Naive thymus-derived CD8-positive, alpha-beta T cell (primary cell): ENCODE measurements at places on chromosomes 4 and X. TPM values are rescaled to one million over a fixed set of nuclear protein-coding genes. Genes with fewer than 3 reads are reported as not detected.

DNA sequence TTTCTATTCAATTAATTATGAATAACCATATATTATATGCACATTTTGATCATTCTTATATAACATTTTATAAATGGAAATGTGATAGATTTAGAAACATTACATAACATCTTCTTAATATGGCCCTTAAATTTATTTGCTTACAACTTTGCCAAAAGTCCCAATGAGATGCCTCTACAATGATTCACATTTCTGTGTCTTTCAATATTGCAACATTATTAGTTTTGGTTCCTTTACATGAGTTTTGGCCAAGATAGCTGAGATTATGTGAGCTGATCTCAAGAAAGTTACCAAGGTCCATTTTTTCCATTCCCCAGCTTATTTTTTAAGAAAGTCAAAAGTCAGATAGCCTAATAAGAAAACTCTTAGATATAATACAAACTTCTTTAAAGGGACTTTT is 361.2 kb downstream of the PCDH7 start:
- H3K27me3 ChIP-seq, result no peaks in the 10 kb centered on the region
- H3K36me3 ChIP-seq, result no peaks in the 10 kb centered on the region
- no peak for DNase-seq
- H3K4me1 ChIP-seq, result no peaks in the 10 kb centered on the region

DNA sequence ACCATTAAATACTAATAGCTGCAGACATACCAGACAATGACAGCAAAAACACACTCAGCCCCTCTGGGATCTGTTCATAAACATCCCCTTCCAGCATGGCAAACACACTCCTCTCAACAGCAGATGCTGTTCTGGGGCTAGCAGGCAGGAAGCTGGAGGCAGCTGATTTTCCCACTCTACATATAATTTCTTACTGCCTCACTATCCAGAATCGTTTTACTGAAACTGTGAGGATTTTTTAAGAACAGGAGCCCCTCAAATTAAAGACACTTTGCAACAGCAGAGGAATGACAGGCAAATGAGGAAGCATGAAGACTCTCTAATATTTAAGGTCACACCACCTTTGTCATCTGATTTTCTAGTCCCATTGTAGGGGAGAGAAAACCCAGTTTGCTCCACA is 2.2 kb downstream of the MAPK10 start:
- H3K4me3 ChIP-seq, result no peak overlapping the region
- H3K4me1 ChIP-seq, result peaks cover 6% of the 10 kb centered on the region
- H3K36me3 ChIP-seq, result no peaks in the 10 kb centered on the region
- H3K27me3 ChIP-seq, result peaks cover 12% of the 10 kb centered on the region
- H3K27ac ChIP-seq, result no peak overlapping the region
- DNase-seq, result no peak

DNA sequence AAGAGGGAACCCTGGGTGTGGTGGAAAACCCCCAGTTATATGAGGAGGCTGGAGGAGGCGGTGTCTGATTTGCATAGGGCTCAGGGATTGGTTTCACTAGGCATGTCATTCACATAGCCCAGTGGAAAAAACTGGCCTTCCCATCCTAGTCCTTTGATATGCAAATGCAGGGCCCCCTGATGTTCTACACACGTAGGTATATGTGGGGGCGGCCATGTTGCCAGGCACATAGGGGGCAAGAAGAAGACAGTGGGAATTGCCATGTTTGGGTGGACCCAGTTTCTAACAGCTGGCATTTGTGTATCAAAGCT is 34.0 kb upstream of the ENPP6 start:
- no peaks in the 10 kb centered on the region for H3K27me3 ChIP-seq
- no peak overlapping the region for H3K27ac ChIP-seq
- H3K4me3 ChIP-seq, result no peak overlapping the region
- no peak for DNase-seq
- H3K36me3 ChIP-seq, result no peaks in the 10 kb centered on the region
- peaks cover 4% of the 10 kb centered on the region for H3K4me1 ChIP-seq

- H3K27me3 ChIP-seq, result peaks cover 36% of the 10 kb centered on the region
- H3K36me3 ChIP-seq, result no peaks in the 10 kb centered on the region
- DNase-seq, result no peak
Measured at GRCh38 chr4:140579278-140579677, 10.5 kb upstream of the UCP1 start.

GRCh38 chrX:25503826-25504225 is 488.1 kb upstream of the ARX start:
- no peak overlapping the region for H3K27ac ChIP-seq
- DNase-seq, result no peak
- no peaks in the 10 kb centered on the region for H3K27me3 ChIP-seq
- no peaks in the 10 kb centered on the region for H3K36me3 ChIP-seq

GRCh38 chrX:739611-740010 is 109.0 kb downstream of the SHOX start:
- peaks cover 15% of the 10 kb centered on the region for H3K27me3 ChIP-seq
- peaks cover 4% of the 10 kb centered on the region for H3K36me3 ChIP-seq
- H3K27ac ChIP-seq, result no peak overlapping the region
- H3K4me1 ChIP-seq, result peaks cover 4% of the 10 kb centered on the region

GRCh38 chr4:67581208-67581857 is 22.8 kb downstream of the STAP1 start:
- no peaks in the 10 kb centered on the region for H3K36me3 ChIP-seq
- no peaks in the 10 kb centered on the region for H3K27me3 ChIP-seq
- H3K4me1 ChIP-seq, result peaks cover 33% of the 10 kb centered on the region
- peak overlapping the region; percentile 64 for H3K4me3 ChIP-seq
- peak overlapping the region; percentile 73 for H3K27ac ChIP-seq

DNA sequence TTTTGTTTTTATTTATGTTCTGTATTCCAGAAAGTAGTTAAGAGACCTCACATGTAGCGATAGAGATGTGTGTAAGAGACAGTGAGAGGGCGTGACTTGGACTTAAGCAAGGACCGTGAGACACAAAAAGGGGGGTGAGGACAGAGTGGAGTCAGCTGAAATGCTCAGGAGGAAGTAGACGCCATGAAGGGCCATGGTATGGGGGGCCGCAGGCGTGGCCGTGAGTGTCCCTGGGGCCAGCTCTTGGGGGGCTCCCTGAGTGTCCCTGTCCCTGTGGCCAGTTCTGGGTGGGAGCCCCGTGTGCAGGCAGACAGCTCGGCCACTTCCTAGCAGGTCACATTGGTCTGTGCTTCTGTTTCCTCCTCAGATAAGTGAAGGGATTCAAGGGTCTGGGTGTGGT is 23.0 kb upstream of the MSANTD1 start:
- no peaks in the 10 kb centered on the region for H3K27me3 ChIP-seq
- peaks cover 76% of the 10 kb centered on the region for H3K36me3 ChIP-seq
- no peaks in the 10 kb centered on the region for H3K4me1 ChIP-seq
- H3K4me3 ChIP-seq, result no peak overlapping the region
- H3K27ac ChIP-seq, result no peak overlapping the region
- DNase-seq, result no peak

GRCh38 chrX:26032111-26032912 is 105.8 kb upstream of the MAGEB18 start:
- no peak overlapping the region for H3K4me3 ChIP-seq
- no peak for DNase-seq
- H3K27ac ChIP-seq, result no peak overlapping the region
- no peaks in the 10 kb centered on the region for H3K36me3 ChIP-seq
- H3K4me1 ChIP-seq, result no peaks in the 10 kb centered on the region
- H3K27me3 ChIP-seq, result no peaks in the 10 kb centered on the region

GRCh38 chr4:56468097-56468422 is 643 bp downstream of the SRP72 start:
- peak overlapping the region; percentile 99 for H3K4me3 ChIP-seq
- peak overlapping the region; percentile 99 for H3K27ac ChIP-seq
- H3K27me3 ChIP-seq, result no peaks in the 10 kb centered on the region
- H3K4me1 ChIP-seq, result peaks cover 72% of the 10 kb centered on the region
- no peak for DNase-seq

GRCh38 chr4:37615059-37615719 is 71.0 kb downstream of the RELL1 start:
- H3K27me3 ChIP-seq, result no peaks in the 10 kb centered on the region
- H3K27ac ChIP-seq, result no peak overlapping the region
- no peaks in the 10 kb centered on the region for H3K36me3 ChIP-seq
- H3K4me1 ChIP-seq, result peaks cover 14% of the 10 kb centered on the region

DNA sequence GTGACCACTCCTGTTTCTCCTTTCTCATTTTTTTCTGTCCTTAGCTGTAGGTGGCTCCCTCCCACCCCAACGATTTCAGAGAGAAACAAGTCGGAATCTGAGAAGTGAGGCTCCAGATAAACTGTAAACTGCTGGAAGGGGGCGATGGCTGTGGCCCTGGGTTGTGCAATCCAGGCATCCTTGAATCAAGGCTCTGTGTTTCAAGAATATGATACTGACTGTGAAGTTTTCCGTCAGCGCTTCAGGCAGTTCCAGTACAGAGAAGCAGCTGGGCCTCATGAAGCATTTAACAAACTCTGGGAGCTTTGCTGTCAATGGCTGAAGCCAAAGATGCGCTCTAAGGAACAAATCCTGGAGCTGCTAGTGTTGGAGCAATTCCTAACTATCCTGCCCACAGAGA is 37.7 kb downstream of the ETDC start:
- DNase-seq, result no peak
- no peak overlapping the region for H3K4me3 ChIP-seq
- no peaks in the 10 kb centered on the region for H3K27me3 ChIP-seq
- peaks cover 28% of the 10 kb centered on the region for H3K4me1 ChIP-seq

- no peak overlapping the region for H3K27ac ChIP-seq
- H3K4me3 ChIP-seq, result no peak overlapping the region
- H3K4me1 ChIP-seq, result no peaks in the 10 kb centered on the region
- no peak for DNase-seq
Measured at GRCh38 chr4:125432078-125432477, 117.3 kb downstream of the FAT4 start.

DNA sequence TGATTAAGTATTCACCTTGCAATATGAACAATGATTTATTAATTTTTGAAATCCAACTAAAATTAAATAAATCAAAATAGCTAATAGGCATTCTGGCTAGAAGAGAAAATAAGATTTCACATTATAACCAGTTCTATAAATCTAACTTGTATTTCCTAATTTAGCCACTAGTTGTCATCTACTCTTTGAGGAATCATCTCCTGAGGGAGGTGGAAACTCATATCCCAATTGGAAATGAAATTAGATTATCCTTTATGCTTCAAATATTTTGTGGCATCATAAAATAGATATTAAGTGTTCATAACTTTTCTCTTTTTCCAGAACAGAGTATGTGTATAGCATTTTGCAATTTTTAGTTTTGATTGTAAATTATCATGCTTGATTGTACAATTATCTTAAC is 558.5 kb upstream of the DIAPH2 start:
- H3K27me3 ChIP-seq, result no peaks in the 10 kb centered on the region
- no peaks in the 10 kb centered on the region for H3K4me1 ChIP-seq
- H3K36me3 ChIP-seq, result no peaks in the 10 kb centered on the region
- no peak overlapping the region for H3K4me3 ChIP-seq
- no peak for DNase-seq
- no peak overlapping the region for H3K27ac ChIP-seq

GRCh38 chr4:128716338-128716737 is 93.2 kb upstream of the JADE1 start:
- peaks cover 1% of the 10 kb centered on the region for H3K27me3 ChIP-seq
- no peak overlapping the region for H3K4me3 ChIP-seq
- no peaks in the 10 kb centered on the region for H3K36me3 ChIP-seq

- no peak overlapping the region for H3K4me3 ChIP-seq
- no peak overlapping the region for H3K27ac ChIP-seq
- no peaks in the 10 kb centered on the region for H3K4me1 ChIP-seq
- H3K27me3 ChIP-seq, result peaks cover 3% of the 10 kb centered on the region
Measured at GRCh38 chr4:77453911-77454310, 151.7 kb upstream of the CXCL13 start.

GRCh38 chr4:97252615-97253154 is 890.6 kb downstream of the STPG2 start:
- no peaks in the 10 kb centered on the region for H3K27me3 ChIP-seq
- no peak overlapping the region for H3K27ac ChIP-seq
- H3K4me3 ChIP-seq, result no peak overlapping the region
- no peaks in the 10 kb centered on the region for H3K36me3 ChIP-seq

DNA sequence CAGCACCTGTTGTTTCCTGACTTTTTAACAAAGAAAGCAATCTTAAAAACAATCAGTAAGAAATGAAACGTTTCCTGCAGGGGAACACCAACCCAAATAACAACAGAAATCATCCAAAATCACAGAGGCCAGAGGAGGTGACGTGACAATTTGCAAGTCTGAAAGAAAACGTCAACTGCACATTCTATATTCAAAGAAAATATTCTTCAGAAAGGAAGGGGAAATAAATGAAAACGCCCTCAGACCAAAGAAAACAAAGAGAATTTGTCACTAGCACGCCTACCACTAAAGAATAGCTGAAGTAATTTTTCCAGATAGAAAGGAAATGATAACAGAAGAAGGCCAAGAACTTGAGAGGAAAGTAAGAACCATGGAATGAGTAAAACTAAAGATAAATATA is 74.4 kb downstream of the CASP3 start:
- no peak for DNase-seq
- H3K27me3 ChIP-seq, result no peaks in the 10 kb centered on the region
- H3K27ac ChIP-seq, result peak overlapping the region; percentile 84
- no peak overlapping the region for H3K4me3 ChIP-seq
- H3K4me1 ChIP-seq, result peaks cover 4% of the 10 kb centered on the region

- no peak for DNase-seq
- H3K4me3 ChIP-seq, result no peak overlapping the region
- no peaks in the 10 kb centered on the region for H3K36me3 ChIP-seq
Measured at GRCh38 chr4:177051473-177052060, 258.1 kb upstream of the NEIL3 start.

DNA sequence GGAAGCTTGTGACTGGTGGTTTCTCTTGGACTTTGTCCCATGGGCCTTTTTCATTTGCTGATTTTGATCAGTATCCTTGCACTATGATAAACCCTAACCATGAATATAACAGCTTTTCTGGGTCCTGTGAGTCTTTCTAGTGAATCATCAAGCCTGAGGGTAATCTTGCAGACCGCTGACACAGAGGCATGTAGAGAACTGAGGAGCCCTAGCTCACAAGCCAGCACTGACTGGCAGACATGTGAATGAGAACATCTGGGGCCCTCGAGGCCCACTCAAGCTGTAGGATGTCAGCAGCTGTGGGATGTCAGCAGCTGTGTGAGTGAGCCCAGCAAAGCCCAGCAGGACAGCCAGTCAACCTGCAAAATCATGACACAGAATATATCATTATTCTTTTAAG is 36.7 kb downstream of the HMGB3 start:
- H3K27me3 ChIP-seq, result no peaks in the 10 kb centered on the region
- DNase-seq, result no peak
- H3K36me3 ChIP-seq, result no peaks in the 10 kb centered on the region
- H3K27ac ChIP-seq, result no peak overlapping the region
- no peak overlapping the region for H3K4me3 ChIP-seq

GRCh38 chrX:99938464-99938863 is 471.6 kb downstream of the PCDH19 start:
- H3K27ac ChIP-seq, result no peak overlapping the region
- H3K36me3 ChIP-seq, result no peaks in the 10 kb centered on the region
- no peak for DNase-seq
- no peaks in the 10 kb centered on the region for H3K4me1 ChIP-seq
- H3K27me3 ChIP-seq, result no peaks in the 10 kb centered on the region

The UGT2B17 gene
- not detected for total RNA-seq

The TCEAL9 gene
- total RNA-seq, result 1.3 TPM

The PCDH7 gene
- total RNA-seq, result not detected

The CD38 gene
- total RNA-seq, result 1.4 TPM

The BEX5 gene
- total RNA-seq, result 4.9 TPM

The GASK1B gene
- 0.55 TPM for total RNA-seq

The EVC gene
- total RNA-seq, result not detected

The TAF7L gene
- total RNA-seq, result not detected

The CT45A1 gene
- total RNA-seq, result not detected

The GRPEL1 gene
- total RNA-seq, result 39.7 TPM

The MAGEA2 gene
- total RNA-seq, result not detected

The CYSLTR1 gene
- total RNA-seq, result 1.1 TPM

The FHDC1 gene
- total RNA-seq, result 0.27 TPM

The MXRA5 gene
- not detected for total RNA-seq

The MUC7 gene
- not detected for total RNA-seq

The FATE1 gene
- not detected for total RNA-seq

The MAGEC1 gene
- not detected for total RNA-seq

The MAGIX gene
- total RNA-seq, result 0.96 TPM
